Hippocampal formation (tissue), 2 donors: ENCODE measurements at places on chromosomes 7 and 10.

GRCh38 chr7:41715000-41715399 lies 12.1 kb upstream of the INHBA start:
- no peak for DNase-seq

GRCh38 chr7:21448974-21449373 lies 21.1 kb downstream of the SP4 start:
- no peak for DNase-seq

DNA sequence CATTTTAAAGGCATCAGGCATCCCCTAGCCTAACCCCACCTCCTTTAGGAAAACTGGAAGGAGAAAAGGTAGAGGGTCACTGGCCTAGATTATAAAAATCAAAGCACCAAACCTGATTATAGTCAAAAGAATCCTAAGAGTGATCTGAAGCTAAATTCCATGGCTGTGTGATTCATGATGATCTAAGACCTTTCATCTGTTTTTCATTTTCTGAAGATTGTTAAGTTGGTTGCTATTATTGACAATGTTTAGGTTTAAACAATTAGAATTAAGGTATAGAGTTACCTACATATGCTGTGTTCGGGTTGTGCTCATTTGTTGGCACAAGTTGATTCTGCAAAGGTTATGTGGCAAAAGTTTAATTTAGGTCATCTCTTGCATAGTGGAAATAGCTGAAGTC lies 148.7 kb downstream of the BICC1 start:
- DNase-seq: no peak

DNA sequence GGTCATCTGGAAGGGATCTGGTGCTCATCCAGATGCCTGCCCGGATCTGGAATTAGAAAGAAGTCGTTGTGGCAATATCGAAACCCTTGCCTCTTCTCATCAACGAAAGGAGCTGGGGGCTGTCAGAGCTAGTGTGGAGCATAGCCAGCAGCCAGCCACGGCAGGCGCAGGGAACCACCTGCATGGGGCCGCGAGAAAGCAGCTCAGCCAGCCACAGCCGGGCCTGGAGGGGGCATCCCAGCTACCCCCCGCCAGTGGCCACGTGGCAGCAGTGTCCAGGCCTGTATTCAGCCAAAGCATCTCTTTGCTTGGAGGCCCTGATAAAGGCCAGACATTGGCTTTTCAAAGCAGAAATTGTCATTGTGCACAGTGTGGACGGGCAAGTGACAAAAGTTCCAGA lies 19.1 kb downstream of the GPR26 start:
- DNase-seq: no peak

GRCh38 chr10:103519798-103520197 lies 26.3 kb downstream of the NEURL1 start:
- no peak for DNase-seq

GRCh38 chr7:36870625-36871354 lies 146.5 kb upstream of the AOAH start:
- no peak for DNase-seq

DNA sequence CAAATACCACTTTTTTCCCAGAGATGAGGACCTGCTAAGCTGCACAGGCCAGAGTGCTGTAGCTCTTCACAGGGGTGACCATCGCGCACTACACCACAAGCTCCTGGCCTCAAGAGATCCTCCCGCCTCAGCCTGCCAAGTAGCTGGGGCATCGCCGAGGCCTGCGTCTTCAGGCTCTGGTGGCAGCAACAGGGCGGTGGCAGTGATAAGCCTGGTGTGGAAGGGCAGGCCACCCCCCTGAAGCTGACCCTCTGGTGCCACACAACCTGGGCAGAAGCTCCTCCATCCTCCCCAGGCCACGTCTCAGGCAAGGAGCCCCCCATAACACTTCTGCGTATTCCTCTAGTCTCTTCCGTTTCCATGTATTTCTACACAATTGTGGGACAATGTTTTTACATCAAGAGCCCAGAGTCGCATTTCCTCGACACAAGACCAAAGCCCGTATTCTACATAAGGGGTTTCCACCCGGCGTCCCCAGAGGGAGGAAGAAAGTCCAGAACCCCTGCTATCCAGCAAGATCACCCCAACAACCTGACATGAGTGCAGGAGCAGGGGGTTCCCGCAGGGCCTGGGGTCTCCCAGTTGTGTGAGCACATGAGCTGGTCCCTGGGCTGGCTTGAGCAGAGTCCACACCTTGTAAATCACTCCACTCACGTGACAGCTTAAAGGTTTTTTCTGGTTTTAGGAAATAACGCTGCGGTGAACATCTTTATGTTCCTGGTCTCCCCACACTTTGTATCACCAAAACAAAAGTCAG lies 37.6 kb upstream of the NCAPG2 start:
- no peak for DNase-seq

GRCh38 chr7:52708846-52709245 lies 326.6 kb upstream of the POM121L12 start:
- no peak for DNase-seq

GRCh38 chr7:41984888-41985287 lies 252.1 kb downstream of the GLI3 start:
- no peak for DNase-seq

DNA sequence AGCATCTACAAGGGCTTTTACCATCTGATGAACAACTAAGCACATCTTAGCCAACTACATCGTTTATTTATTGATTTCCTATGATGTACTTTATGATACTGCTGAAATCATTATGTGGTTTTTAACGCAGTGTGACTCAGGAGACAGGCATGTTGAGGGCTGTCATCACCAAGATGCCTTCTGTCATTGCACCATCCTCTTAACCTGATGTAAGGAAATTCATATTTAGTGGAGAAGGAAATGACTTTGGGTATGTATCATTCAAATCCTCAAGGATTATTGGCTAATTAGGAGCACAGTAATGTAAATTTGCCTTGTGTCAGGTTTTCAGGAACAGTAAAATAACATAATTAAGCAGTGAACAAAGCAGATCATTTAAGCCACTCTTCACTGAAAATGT lies 138.5 kb upstream of the MGMT start:
- no peak for DNase-seq

DNA sequence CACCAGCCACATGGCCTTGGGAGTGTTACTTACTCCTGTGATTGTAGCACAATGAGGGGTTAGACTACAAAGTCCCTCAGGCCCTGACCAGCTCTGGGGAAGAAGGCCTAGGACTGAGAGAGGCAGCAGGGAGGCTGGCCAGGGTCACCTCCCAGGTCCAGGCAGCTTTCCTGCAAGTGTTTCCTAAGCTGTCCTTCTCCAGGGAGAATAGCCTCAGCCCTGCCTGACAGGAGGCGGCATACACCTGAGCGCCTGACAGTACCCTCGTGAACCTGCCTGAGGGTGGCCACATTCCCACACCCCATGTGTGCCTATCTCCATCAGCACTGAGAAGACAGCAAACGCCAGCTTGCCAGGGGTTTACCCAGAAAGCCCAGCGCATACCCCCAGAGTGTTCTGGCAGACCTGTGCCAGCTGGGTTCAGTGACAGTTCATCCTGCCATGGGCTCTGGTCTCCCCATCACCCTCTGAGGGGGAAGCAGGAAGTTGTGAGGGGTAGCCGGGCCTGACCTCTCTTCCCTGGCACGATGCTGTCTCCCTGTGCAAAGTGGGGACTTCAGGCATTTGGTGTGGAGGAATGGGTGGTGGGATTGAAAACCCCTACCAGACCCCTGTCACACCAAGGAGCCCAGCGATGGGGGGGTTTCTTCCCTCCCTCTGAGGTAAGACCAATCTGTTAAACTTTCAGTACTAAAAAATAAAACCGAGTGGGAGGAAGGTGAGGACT lies 56.3 kb upstream of the CAMK2B start:
- DNase-seq: no peak
